ENCODE measurements at places on chromosomes 1 and 21.

DNA sequence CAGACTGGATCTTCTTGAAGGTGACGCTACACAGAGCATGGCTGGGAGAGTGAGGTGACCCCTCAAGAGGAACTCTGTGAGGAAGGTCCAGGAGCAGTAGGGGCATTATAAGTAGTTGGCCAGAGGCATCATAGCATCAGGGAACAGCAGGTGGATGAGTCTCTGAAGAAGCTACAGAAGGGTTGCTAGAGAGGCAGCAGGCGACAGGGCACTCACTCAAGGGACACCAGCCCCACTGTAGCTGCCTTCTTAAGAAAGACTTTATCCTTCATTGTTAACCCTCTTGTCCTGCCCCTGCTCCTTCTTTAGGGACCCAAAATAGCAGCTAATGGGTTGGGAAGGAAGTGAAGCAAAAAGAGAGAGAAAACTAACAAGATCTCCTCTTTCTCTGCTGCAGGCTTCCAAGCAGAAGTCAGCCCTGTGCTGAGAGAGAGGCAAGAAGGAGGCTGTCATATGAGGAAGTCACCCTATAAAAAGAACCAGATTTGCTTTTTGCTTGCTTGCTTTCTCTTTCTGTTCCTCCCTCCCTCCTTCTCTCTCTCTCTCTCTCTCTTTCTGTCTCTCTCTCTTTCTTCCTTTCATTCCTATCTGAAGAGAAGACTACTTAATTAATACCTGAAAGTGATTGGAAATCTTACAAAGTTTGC, 7.7 kb upstream of the CD5L start:
- no peak for DNase-seq

DNA sequence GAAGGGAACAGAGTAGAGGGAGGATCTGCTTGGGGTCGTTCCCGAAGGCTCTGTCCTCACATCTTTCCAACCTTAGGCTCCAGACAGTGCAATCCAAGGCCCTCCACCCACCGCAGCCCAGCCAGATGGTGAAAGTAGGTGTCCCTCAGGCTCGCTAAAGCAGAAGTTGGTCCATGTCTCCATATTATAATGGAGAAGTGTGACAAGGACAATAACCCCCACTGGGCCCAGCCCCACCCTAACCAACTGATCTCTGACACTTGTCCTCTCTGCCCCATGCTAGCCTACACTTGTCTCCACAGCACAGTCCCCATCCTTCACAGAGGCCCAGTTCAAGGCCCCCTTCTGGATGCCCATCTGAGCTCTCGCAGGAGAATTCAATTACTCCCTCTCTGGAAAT, 48.7 kb downstream of the DMAP1 start:
- DNase-seq: no peak

- peak; percentile 51 for DNase-seq
These were observed 833 bp upstream of the DIP2A start for GRCh38 chr21:46457801-46458314.

- DNase-seq: no peak
These were observed 59.6 kb upstream of the OLIG2 start for GRCh38 chr21:32966120-32966519.

DNA sequence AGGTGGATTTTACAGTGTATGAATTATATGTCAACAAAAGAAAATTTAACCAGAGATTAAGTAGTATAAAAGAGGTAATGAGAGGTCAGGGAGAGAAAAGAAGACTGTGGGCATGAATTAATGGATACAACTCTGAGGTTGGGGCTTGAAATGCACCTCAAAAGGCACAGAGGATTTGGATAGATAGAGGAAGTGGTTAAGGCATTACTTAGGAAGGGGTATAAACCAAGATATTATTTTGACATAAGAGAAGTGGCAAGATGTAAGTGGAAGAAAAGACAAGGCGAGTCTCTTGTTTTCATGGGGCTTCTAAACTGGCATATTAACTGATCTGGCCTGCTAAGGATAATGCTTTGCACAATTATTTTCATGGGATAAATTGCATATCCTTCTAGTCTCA, 34.1 kb downstream of the RAP1A start:
- no peak for DNase-seq

GRCh38 chr1:52511851-52512615, 40.9 kb downstream of the TUT4 start:
- no peak for DNase-seq

GRCh38 chr1:183719289-183719688, 66.2 kb upstream of the APOBEC4 start:
- no peak for DNase-seq

GRCh38 chr1:183821889-183822611, 17.1 kb downstream of the RGL1 start:
- no peak for DNase-seq

DNA sequence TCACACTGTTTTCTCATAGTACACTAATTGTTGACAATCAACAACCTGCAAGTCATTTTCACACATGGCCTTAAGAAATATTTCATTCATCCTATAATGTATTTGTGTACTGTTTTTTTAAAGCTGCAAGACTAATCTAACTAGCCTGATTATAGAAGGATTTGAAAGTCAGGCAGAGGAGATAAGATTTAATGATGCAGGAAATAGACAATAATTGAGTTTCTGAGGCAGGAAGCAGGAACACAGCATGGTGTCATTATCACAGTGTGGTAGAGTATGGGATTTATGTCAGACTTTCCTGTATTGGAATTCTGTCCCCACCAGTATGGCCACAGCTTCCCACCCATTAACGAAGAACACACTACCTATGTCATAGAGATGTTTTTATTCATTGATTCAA, 138.8 kb downstream of the LRRC7 start:
- DNase-seq: no peak

GRCh38 chr1:154485910-154486496, 16.0 kb upstream of the TDRD10 start:
- no peak for DNase-seq

GRCh38 chr1:58986996-58987767, 203.3 kb upstream of the JUN start:
- DNase-seq: no peak

DNA sequence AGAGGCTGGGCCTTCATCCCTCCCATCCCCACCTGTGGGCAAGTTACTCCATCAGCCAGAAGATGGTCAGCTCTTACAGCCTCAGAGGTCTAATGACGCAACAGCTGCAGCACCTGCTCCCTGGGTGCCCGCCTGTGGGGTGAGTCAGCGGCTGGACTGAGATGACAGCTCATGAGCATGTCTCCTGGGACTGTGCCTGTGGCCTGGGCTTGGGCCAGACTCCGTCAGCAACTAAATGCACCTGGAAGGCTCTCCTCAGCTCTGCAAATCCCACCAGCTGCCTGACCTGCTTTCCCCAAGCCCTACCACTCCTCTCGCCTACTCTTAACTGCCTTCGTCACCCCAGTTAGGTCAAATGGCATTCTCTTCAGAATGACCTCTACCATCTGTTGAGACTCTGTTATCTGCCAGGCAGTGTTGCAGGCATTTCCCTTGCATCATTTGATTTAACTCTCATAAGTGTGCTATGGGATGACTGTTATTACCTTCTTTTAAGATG, 47.7 kb downstream of the ETS2 start:
- peak; percentile 86 for DNase-seq

DNA sequence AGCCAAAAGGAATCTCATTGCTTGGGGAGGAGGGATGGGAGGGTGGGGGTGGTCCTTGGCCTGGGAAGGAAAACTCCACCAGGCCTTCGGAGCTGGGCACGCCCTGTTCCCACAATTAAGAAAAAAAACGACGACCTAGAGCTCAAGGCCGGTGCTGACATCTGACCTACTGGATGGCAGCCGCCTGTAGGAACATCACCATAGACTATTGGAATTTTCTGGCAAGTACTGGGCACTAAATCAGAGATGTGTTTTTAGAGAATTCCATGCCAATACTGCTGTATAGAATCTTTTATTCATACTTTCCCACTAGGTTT, 729 bp downstream of the NADK start:
- no peak for DNase-seq

- no peak for DNase-seq
These were observed 8.9 kb downstream of the SDCCAG8 start for GRCh38 chr1:243264717-243265116.

DNA sequence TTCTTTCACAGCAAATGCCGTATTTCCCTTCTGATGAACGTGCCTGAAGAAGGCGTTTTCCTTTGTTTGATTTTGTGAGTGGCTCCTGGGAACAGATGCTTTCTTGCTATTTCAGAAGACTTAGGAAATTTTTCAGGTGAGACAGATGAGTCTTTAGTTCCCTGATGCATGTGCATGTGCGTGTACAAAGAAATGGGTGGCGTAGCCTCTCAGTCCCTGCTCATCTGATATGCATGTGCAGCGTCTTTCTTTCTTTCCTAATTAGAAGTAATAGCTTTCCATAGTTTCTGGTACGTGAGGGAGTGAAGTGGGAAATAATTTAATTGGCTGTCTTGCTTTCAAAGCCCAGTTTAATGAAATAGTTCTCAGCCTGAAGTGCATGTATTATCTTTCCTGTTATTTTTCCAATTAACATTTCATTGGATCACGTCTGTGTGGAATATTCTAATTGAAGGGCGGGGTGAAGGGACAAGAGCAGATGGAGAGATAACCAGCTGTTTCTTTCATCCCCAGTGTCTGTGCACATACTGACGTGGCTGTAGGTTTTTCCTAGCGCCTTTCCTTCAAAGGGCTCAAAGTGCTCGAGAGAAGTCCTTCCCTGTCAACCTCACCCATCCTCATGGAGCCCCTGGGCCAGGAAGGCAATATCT, 104.3 kb downstream of the FAM78B start:
- no peak for DNase-seq

DNA sequence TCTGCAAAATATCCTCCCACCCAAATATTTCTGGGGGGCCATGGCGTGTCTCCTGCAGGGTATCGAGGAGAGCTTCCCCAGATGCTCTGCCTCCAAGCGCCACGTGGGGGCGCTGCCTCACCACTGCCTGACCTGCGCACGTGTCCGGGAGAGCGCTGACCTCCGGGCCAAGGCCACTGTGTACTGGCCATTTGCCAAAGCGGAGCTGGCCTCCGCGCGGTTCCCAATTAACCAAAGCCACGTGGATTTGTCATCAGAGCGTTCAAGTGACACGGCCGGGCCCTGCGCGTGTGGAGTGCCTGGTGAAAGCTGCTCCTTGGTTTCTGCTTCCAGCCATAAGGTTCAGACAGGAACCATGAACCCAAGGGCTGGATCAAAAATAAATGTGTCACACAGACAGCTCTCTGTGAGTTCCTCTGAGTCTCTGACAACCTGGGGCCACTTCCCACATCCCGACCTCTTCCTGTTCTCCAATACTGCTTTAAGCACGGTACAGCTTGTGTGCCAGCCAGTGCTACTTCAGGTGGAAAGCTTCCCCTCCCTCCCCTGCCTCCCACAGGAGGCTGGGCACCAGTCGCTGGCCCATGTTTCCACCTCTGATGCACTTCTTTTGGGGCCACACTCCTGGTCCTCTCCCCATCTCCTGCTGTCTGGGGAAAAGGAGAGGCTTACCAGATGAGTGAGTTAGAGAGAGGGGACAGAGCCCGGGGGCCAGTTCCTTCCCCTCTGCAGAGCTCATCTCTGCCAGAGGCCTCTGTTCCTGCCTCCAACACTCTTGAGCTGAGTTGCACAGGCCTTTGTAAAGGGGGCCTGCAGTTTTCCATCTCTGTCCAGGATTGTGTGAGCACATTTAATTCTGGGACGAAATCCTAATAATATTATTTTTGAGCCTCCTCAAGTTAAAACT, 26.1 kb downstream of the ZP4 start:
- peak; percentile 56 for DNase-seq

- DNase-seq: no peak
These were observed 25.5 kb upstream of the F13B start for GRCh38 chr1:197092491-197093023.

DNA sequence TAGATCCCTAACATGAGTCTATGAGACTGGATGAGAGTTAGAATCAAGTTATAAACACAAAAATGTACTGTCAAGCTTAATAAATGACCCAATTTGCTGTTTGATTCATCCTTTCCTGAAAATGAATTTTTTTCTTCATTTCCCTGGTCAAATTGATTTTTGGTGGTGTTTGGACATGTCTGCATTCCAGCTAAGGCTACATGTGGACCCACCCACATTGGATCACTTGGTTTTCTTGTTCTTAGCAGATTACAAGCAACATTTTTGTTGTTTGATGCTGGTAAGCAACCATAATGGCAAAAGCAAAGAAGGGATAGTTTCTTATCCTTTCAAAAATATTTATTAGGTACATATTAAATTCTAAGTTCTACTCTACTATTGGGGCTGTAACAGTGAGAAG, 181.1 kb downstream of the NEK7 start:
- no peak for DNase-seq

- DNase-seq: no peak
These were observed 101.5 kb upstream of the ADGRL2 start for GRCh38 chr1:81699234-81699633.

GRCh38 chr1:168442931-168443330, 100.9 kb downstream of the XCL2 start:
- peak; percentile 79 for DNase-seq

- DNase-seq: no peak
These were observed 72.4 kb upstream of the KCND3 start for GRCh38 chr1:112061901-112062320.

DNA sequence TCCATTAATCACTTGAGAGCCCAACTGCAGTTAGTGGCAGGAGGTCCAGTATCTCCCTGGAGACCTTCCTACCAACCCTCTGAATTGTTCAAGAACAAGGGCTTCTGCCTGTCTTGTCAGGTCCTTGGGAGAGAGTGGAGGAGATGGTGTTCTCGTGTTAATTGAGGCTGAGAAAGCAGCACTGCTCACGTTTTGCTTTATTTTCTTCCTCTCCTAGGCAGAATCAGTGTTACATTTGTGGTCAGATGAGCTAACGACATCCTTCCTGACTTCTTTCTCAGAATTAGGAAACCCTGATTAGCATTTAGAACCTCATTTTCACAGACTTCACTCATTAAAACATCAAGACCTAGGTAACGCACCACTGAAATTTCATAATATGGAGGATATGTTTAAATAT, 26.4 kb upstream of the LRIG2 start:
- no peak for DNase-seq

- no peak for DNase-seq
These were observed 34.0 kb downstream of the TBCE start for GRCh38 chr1:235401251-235401650.

DNA sequence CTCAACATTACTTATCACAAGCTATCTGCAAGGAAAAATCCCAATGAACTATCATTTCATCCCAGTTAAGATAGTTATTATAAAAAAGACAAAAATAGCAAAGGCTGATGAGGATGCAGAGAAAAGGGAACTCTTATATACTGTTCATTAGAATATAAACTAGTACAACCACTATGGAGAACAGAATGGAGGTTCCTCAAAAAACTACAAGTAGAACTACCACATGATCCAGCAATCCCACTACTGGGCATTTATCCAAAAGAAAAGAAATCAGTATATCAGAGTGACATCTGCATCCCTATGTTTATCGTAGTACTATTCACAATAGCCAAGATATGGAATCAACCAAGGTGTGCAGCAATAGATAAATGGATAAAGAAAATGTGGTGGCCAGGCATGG, 4.9 kb upstream of the C1orf185 start:
- no peak for DNase-seq

- DNase-seq: no peak
These were observed 83.8 kb downstream of the NIBAN1 start for GRCh38 chr1:184890539-184890973.

Measured in SJCRH30 (cell line).